ENCODE measurements at places on chromosomes 4 and X.

GRCh38 chrX:52425775-52426174 is 57.0 kb downstream of the XAGE2 start:
- no peak for DNase-seq

- no peak for DNase-seq
Measured at GRCh38 chr4:16862697-16863096, 35.7 kb downstream of the LDB2 start.

DNA sequence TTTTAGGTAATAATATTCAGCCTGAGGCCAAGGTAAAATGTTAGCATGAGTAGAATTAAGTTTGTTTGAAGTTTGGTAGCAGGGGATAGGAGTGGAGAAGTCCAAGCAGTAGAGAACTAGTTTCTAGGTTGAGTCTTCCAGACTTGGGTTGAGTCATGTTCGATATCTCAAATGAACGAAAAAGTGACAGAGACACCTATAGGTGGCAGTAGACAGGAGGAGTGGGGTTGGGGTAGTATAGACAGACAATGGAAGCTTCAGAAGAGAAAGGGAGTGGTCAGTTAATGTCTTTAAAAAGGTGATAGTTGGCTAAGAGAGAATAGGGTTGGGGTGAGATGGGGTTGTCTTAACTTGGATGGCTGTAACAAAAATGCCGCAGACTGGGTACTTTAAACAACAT is 58.7 kb upstream of the EMCN start:
- no peak for DNase-seq

GRCh38 chrX:92260102-92260501 is 480.9 kb downstream of the PCDH11X start:
- DNase-seq: no peak

DNA sequence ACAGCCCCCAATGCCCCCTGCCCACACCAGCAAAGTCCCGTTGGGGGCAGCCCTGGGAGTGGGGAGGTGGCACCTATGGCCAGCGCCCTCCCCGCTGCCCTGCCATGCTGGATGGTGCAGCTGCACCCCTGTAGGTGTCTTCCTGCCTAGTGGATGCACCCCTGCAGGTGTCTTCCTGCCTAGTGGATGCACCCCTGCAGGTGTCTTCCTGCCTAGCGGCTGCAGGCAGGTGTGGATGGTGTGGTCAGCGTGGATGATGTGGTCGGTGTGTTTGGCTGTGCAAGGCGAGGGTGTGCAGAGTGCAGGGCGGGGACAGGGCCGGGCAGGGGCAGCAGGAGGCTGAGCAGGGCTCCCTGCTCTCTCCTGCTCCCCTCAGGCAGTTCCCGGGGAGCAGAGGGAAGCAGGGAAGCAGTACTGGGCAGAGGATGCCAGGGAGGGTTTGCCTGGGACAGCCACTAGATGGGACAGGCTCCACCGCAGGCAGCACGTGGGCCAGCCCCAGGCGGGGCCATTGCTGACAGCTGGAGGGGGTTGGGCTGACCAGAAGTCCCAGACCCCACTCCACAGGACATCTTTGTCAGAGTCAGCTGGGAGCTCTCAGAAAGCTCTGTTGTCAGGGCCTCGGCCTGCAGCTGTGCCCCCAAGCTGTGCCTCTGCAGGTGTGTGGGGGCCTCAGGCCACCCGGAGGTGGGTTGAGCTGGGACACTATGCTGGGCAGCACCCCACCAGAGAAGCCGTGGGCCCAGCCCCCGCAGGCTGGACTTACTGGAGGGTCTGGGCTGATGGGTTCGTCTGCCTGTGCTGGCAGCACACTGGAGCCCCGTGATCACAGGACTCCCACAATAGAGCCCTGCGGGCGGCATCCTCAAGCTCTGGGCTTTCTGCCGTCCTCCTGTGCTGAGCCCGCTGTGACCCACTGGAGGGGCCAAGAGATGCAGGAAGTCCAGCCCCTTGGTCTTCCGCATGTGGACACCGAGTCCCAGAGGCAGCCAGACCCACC is 23.7 kb downstream of the DOK7 start:
- no peak for DNase-seq

DNA sequence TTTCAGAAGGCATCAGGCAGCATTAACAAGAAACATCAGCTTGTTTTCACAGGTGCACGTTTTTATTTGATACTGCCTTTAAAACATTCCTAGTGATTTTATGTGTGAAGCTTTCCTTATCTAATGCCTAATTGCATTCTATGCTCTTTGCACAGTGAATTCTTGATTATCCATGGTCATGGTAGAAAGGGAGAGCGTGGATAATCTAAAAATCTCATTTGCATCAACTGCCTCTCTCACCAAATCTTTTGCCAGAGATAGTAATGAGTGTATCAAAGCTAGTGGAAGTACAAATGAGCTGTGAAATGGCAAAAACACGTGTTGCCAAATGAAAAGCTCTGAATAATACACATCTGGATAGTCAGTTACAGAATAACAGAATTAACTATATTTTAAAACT is 170.5 kb downstream of the NAA11 start:
- no peak for DNase-seq

DNA sequence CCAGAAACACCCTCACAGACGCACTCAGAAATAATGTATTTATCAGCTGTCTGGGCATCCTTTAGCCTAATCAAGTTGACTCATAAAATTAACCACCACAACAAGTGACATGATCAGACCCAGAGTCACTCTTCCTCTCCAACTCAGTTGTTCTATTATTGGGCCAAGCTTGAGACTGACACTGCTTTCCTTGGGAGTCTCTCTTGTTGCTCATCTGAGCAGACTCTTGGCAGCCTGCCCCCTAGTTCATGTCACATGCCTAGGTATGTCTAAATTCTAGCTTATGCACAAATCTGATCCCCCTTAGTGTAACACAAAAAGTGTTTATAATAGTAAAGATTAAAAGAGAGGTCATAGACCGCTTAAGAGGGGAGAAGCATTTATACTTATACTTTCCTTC is 72.6 kb upstream of the ADAMTS3 start:
- DNase-seq: no peak

DNA sequence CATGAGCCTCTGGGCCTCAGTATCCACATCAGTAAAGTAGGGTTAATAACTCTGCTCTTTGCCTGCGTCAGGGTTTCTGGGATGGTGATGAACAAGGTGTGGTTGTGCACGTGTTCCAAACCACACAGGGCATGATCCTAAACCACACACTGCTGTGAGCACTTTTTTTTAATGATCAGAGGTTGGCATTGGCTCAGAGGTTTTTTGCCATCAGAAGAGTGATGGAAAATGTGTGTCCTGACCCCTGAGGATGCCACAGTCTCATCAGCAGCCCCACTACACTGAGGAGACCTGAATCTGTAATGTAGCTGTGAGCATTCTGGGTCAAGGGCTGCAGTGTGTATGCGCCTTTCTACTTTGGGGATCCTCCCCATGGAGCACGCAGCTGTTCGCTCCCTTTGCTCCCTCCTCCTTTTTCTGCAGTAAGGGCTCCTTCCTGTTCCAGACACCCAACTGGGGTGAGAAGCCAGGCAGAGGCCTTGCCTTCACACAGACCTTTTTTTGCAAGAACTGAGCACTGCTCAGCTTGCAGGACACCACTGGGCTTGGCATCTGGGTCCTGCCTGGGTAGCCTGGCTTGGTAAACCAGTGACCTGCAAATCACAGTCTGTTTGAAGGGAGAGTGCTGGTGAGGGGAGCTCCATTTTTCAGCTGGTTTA is 87.5 kb downstream of the MAMLD1 start:
- no peak for DNase-seq

GRCh38 chrX:154333837-154334271 is 38.3 kb downstream of the TKTL1 start:
- no peak for DNase-seq

- no peak for DNase-seq
Measured at GRCh38 chr4:35189988-35190613, 1054.2 kb downstream of the ARAP2 start.

GRCh38 chr4:82069883-82070638 is 303.7 kb downstream of the HNRNPD start:
- DNase-seq: no peak

DNA sequence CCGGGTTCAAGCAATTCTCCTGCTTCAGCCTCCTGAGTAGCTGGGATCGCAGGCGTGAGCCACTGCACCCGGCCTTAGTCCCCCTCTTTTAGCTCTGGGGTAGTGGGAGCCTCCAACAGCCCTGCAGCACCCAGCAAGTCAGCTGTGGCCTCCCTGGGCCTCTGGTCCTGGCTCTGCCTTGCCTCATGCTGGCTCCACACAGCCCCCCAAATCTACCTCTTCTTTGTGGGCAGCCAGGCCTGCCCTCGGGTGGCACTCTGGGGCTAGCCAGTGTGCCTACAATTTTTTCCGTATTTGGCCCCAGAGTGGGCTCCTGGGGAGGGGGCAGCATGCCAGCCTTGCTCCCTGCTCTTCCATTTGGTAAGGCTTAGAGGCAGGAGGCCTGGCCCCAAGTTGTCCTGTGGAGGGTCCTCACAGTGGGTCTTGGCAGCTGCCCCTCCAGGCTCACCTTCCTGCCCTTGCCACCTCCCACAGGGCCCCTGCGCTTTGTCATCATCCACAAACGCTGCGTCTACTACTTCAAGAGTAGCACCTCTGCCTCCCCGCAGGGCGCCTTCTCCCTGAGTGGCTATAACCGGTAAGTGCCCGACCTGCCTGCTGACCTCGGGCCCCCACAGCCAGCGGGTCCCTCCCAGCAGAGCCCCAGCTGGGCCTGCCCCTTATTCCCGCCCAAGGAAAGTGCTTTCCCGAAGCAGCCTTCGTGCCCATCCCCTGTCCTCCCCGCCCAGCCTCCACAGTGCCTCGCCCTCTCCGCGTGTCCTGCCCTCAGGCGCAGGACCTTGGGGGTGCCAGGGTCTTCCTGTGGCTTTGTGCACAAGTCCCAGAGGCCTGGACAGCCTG is 21.0 kb upstream of the ADD1 start:
- no peak for DNase-seq

GRCh38 chrX:32448320-32448719 is 763.0 kb downstream of the DMD start:
- DNase-seq: no peak

- DNase-seq: no peak
Measured at GRCh38 chrX:4925911-4926310, 1212.5 kb upstream of the PRKX start.

DNA sequence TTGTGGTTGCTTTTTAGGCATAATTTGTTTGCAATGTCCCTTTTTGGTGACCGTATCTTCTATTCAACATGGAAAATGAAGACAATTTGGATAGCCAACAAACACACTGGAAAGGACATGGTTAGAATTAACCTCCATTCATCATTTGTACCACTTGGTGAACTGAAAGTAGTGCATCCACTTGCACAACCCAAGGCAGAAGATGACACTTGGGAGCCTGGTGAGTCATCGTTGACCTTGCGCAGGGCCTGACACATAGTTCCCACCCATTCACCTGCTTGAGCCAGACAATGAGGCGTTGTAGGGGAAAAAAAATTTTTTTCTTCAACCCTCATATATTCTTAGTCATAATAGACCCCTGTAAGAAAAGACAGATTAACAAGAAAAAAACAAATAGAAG is 32.4 kb downstream of the EGF start:
- DNase-seq: no peak

DNA sequence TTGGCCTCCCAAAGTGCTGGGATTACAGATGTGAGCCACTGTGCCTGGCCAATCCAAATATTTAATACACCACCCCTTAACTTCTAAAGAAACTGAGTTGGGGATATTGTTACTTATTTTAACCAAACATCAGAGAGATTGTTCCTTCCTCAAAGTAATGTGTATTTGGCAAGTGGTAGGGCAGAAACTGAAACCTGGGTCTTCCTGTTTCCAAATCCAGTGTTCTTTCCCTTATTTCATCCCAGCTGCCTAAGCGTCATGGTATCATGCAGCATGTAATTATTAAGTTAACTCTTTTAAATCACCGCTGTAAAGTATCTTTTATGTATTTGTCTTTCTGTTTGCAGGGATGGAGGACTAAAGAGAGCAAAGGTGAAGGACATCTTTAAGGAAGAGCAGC is 68.4 kb downstream of the GPAT3 start:
- no peak for DNase-seq

DNA sequence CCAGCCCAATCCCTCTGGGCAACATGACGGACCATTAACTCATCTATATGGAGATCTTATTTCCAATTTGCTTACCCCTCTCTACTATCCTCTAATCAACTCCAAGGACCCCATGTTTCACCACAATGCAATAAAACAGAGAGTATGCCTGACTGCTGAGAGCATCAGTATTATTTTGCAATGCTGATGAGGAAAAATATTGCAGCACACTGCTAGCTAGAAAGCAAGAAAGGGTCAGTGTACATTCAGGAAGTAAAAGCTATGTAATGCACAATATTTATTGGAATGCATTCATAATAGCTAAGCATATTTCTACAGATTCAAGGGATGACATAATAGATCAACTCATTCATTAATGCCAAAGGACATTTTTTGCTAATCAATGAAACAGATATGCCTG is 33.2 kb downstream of the ARAP2 start:
- no peak for DNase-seq

- DNase-seq: no peak
Measured at GRCh38 chrX:109533631-109534030, 3.0 kb upstream of the NXT2 start.

- DNase-seq: no peak
Measured at GRCh38 chr4:88439161-88439760, 17.7 kb upstream of the HERC5 start.

DNA sequence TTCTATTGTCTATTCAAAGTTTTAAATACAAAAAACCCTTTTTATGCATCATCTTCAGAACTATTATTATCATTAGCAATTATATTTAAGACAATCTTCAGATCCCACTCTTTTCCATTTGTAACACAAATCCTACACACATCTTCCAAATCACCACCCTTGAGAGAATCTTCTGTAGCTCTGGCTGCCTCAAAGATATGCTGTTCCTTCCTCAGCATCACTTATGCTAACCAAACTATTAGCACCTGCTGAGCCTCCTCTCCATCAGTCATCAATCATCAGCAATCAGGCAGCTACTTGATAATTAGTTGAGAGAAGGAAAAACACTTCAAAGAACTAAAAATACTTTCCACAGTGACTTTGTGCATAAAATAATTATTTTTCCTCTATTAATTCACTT is 1082.2 kb downstream of the C4orf33 start:
- no peak for DNase-seq

DNA sequence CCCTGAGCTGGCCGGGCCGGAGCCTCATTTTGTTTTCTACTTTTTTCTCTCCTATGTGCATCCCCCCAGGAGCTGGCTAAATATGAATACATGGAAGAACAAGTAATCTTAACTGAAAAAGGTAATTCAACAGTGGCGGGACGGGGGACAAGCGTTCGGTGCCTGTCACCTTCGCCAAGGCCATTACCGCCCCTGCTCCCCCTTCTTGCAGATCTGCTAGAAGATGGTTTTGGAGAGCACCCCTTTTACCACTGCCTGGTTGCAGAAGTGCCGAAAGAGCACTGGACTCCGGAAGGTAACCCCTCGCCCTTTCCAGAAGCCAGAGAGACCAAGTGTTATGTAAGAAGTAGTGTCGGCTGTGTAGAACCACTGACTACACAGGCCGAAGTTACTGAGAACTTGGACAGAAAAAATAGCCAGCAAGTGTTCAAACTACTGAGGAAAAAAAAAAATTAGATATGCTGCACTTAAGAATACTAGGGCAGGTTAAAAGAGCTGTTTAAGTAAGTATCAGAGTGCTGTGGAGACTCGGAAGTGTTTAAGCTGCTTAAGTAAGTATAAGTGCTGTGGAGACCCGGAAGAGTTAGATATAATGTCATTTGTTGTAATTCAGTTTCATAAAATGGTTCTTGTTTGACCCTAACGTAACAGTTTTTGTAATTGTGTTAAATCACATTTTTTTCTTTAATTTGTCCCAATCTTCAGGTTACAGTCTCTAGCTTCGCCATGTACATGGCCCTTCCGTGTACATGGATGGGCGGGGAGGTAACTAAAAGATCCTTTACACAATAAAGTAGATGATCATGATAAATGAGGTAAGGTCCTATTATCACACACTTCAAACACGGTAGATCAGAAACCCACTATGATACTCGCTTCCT is 856 bp downstream of the SAT1 start:
- no peak for DNase-seq

- no peak for DNase-seq
Measured at GRCh38 chr4:116391020-116391419, 694.4 kb downstream of the TRAM1L1 start.

Measured in amniotic stem cell (primary cell).